H54 (cell line): ENCODE measurements at places on chromosomes 6 and 20.

- DNase-seq: no peak
Measured at GRCh38 chr20:16713066-16713465, 16.8 kb upstream of the SNRPB2 start.

- DNase-seq: no peak
Measured at GRCh38 chr20:8115436-8115835, 16.6 kb upstream of the PLCB1 start.

- DNase-seq: no peak
Measured at GRCh38 chr20:32445539-32446273, 87.6 kb downstream of the ASXL1 start.

DNA sequence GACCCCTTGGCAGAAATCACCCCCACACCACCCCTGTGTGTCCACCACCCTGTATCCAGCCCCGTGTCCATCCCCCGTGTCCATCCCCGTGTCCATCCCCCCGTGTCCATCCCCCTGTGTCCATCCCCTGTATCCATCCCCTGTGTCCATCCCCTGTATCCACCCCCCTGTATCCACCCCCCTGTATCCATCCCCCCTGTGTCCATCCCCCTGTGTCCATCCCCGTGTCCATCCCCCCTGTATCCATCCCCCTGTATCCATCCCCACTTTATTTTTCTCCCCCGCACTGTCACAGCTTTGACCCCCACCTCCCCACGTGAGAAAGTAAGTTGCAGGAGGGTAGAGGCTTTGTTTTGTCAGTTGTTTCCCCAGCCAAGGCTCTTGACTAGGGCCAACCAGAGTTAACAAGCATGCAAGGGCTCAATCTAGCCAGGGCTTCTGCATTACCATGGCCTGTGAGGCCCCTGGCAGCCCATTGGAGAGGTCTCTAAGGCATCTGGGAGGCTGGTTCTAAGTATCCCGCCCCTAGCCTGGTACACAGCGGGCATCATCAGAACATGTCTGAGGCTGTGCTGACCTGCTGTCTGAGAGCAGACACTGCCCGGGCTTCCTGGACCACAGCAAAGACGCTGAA lies 18.1 kb upstream of the SIRPA start:
- peak; percentile 82 for DNase-seq

DNA sequence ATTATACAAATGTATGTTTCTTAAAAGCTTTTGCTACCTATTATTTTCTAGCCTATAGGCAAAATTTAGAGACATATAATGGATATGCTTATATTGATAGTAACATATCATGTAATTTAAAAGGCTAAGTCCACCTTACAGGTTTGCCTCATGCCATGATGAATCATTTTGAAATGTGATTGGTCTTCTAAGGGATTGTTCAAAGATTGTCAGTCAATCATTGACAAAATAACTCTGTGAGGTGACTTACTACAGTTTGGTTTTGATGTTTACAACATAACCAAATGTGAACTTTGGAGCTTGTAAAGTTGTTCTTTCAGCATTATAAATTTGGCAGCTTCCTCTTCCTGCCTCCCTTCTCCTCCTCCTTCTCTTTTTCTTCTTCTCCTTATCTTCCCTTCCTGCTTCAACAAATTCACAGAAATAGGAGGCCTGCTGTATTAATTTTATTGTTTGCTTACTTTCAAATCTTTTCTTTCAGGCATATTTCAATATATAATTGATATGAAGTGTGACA lies 39.7 kb upstream of the ZFP64 start:
- DNase-seq: no peak

DNA sequence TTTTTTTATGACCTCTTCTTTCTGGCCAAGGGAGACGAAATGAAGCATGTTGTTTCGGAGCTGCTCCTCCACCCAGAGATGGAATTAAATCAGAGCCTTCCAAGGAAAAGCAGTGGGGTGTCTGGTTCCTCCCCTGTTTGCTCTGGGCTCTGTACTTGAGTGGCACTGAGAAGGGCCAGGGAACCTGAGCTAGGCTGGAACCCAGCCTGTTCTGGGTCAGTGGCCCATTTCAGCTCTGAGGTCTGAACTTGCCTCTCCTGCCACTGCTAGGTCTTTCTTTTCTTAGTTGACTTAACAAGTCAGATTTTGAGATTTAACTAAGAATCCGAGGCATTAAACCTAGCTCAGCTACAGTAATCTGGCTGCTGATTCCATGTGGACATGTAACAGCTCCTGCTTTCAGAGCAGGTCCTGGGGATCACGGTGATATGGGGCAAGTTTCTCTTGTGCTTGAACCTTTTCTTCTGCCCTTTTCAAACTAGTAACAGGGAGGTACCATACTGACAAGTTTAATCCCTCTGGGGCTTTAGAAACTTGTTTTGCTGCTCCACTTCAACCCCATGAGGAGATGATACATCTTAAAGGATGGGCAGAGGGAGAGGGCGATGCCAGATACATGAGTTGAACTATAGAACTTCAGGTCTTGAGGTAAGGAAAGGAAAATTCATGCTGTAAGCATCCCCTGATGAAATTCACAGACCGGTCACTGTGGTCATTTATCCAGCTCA lies 101.1 kb downstream of the SLC24A3 start:
- no peak for DNase-seq

DNA sequence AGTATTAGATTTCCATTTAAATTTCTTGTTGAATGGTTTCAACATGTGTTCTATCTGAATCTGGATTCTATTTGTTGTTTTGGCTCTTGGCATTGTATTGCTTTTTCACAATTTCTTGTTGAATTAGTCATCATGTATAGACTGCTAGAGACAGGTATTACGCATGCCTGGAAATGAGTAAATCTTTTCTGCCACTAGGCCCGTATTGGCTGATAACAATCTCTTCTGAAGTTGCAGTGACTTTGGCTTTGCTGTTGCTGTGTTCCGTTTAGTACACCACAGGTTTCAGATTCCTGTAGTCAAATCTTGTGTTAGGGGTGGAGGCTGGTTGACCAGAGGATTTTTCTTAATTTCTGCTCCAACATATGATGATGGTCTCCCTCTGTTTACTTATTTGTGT lies 1339.4 kb downstream of the GRIK2 start:
- DNase-seq: peak; percentile 3

- DNase-seq: no peak
Measured at GRCh38 chr6:107353773-107354382, 105.5 kb downstream of the PDSS2 start.

- no peak for DNase-seq
Measured at GRCh38 chr6:14738933-14739332, 506.9 kb upstream of the JARID2 start.

GRCh38 chr6:133705066-133705465 lies 183.8 kb upstream of the TCF21 start:
- DNase-seq: no peak

GRCh38 chr6:96787846-96788580 lies 49.3 kb downstream of the GPR63 start:
- DNase-seq: no peak

GRCh38 chr6:8657522-8657921 lies 222.2 kb upstream of the SLC35B3 start:
- DNase-seq: no peak
